ENCODE measurements at places on chromosomes 13 and 19.

DNA sequence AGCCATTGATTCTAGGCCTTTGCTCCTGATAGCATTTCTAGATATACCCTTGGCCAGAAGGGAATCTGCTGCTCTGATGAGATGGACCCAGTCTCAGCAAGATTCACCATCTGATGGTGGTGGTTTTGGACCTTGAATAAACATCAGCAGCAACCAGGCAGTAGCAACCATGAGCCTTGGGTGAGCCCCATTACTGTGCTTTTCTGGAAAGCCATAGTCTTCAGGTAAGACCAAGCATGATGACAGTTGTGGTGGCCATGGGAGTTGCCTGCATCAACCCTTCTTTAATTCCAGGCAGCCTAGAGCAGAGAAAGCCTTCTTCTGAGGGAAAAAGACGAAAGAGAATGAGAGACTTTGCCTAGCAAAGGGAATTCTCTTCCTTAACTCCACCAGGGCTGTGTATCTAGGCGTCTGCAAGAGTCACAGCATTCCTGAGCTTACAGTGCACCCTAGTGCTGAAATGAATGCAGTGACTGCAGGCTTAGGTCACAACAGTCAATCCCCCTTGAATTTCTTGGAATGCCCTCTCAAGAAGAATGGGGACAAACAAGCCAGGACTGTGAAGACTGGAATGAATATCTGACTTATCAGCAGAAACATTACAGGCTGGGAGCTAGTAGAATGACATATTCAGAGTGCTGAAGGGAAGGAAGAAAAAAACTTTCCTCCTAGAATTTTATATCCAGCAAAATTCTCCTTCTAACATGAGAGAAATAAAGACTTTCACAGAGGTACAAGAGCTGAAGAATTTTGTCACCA is 942.4 kb upstream of the PCDH20 start:
- no peak overlapping the region for H3K4me3 ChIP-seq
- no peaks in the 10 kb centered on the region for H3K4me1 ChIP-seq
- no peak overlapping the region for H3K27ac ChIP-seq
- H3K27me3 ChIP-seq: no peaks in the 10 kb centered on the region
- H3K36me3 ChIP-seq: no peaks in the 10 kb centered on the region

DNA sequence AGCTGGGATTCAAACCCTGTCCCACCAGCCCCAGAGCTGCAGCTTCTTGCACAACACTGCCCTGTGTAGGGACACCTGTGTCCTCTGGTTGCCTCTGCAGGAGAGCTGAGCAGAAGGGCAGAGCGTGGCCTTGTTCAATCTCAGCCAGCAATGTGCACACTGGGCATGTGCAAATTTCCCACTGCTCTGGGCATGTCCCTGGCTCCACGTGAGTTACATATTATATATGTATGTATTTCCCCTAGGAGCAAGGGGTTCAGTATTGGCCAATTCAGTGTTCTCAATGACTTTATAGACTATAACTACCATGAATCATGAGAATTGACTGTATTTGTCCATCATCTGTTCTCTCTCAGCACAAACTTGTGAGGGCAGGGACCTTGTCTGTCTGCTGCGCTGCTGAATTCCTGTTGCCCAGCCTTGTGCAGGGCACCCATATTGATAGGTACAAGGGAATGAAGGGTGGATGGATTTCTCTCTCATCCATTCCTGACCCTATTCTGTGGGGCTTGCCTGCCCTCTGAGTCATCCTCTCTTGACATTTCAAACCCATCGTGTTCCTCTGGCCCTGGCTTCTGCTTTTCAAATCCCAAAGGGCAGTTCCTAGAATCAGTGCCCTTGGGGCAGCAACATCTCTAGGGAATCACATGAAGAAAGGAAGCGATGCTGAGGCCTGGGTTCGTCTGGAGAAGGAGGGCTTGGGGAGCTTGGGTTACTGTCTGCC is 69.7 kb downstream of the ERICH6B start:
- H3K36me3 ChIP-seq: no peaks in the 10 kb centered on the region
- no peaks in the 10 kb centered on the region for H3K4me1 ChIP-seq
- peaks cover 13% of the 10 kb centered on the region for H3K27me3 ChIP-seq

DNA sequence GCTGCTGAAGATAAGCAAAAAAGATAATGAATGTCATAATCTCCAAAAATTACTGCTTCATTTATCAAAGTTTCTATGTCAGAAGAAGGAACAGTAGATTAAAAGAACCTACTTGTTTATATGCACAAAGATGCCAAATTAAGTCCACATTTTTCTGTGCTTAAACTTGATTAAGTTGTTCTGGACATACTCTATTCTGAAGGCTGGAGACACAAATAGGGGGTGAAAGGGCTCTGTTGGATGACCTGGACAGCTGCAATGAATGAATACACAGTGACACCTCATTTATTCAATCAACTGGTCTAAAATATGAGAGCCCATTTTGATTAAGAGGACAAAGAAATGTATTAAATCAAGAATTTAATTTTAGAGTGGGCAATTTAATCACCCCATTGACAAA is 276.3 kb upstream of the PCDH9 start:
- no peaks in the 10 kb centered on the region for H3K4me1 ChIP-seq
- no peaks in the 10 kb centered on the region for H3K27me3 ChIP-seq
- no peak overlapping the region for H3K4me3 ChIP-seq
- no peak for DNase-seq
- H3K36me3 ChIP-seq: no peaks in the 10 kb centered on the region
- H3K27ac ChIP-seq: no peak overlapping the region

- no peak for DNase-seq
- no peaks in the 10 kb centered on the region for H3K36me3 ChIP-seq
- peaks cover 5% of the 10 kb centered on the region for H3K4me1 ChIP-seq
- H3K27me3 ChIP-seq: peaks cover 7% of the 10 kb centered on the region
- no peak overlapping the region for H3K27ac ChIP-seq
Measured at GRCh38 chr13:40694426-40694825, 28.0 kb upstream of the FOXO1 start.

DNA sequence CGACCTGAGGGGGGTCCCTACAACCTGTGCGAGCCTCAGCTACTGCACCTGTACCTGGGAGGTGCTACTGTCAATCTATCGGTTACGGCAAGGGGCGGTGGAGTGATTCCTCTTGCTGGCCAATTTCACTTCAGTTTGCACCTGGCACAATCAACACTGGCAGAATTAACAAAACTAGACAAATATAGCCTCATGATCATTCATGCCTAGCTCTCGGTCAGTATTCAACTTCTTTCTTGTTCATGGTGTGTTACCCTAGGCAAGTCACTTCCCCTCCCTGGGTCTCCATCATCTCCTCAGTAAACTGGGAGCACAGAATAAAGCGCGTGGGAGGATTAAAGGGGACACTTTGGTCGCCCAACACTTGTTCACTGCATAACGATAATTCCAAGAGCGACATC is 618 bp downstream of the HAUS8 start:
- H3K27ac ChIP-seq: peak overlapping the region; percentile 89
- H3K36me3 ChIP-seq: peaks cover 9% of the 10 kb centered on the region
- H3K27me3 ChIP-seq: peaks cover 5% of the 10 kb centered on the region
- peaks cover 49% of the 10 kb centered on the region for H3K4me1 ChIP-seq

DNA sequence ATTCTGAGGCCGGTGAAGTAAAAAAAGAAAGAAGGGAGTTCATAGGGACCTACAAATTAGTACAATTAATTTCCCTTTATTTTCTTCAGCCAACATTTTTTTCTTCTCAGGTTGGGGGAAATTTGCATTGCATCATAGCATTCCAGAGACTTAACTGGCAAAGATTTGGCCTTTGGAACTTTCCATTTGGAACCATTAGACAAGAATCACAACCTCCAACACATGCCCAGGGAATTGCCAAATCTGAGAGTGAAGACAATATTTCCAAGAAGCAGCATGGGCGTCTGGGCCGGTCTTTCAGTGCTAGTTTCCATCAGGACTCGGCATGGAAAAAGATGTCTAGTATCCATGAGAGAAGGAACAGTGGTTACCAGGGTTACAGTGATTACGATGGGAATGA is 6.4 kb upstream of the ERCC5 start:
- peak overlapping the region; percentile 42 for H3K27ac ChIP-seq
- no peaks in the 10 kb centered on the region for H3K27me3 ChIP-seq
- H3K4me1 ChIP-seq: peaks cover 27% of the 10 kb centered on the region
- H3K36me3 ChIP-seq: peaks cover 33% of the 10 kb centered on the region
- H3K4me3 ChIP-seq: no peak overlapping the region

Data from HFFc6 (cell line).